ENCODE measurements at places on chromosomes 6 and 20. TPM values are rescaled to one million over a fixed set of nuclear protein-coding genes. Genes with fewer than 3 reads are reported as not detected.

DNA sequence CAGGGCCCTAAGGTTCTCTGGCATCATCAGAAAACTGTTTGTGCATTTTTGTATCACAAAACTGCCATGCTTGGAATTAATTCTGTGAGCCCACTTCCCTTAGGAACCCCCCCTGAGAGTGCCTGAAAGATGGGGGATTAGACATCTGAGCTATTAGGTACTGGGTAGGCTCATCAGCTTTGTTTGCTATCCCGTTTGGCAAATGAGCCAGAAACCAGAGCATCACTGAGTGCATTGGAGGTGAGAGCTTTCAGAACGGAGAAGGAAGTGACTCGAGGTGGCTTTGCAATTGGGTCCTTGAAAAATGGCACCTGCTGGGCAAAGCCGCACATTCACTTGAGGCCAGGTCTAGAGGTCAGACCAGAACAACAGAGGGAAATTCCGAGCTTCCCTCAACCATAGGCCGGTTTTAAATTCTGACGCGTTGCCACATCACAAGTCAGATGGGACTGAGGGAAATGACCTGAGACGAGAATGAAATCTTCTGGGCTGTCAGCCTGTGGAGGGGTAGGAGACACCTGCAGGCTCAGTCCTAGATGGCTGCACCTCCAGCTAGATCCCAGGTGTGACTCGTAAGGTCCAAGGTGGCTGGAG lies 8.4 kb upstream of the GLP1R start:
- H3K27me3 ChIP-seq, result no peaks in the 10 kb centered on the region
- DNase-seq, result no peak
- H3K4me1 ChIP-seq, result no peaks in the 10 kb centered on the region
- no peak overlapping the region for H3K4me3 ChIP-seq

GRCh38 chr6:43454696-43455530 lies 435 bp downstream of the DLK2 start:
- H3K27me3 ChIP-seq, result peaks cover 3% of the 10 kb centered on the region
- H3K36me3 ChIP-seq, result peaks cover 8% of the 10 kb centered on the region
- H3K27ac ChIP-seq, result no peak overlapping the region
- peak; percentile 82 for DNase-seq
- H3K4me3 ChIP-seq, result peak overlapping the region; percentile 49

DNA sequence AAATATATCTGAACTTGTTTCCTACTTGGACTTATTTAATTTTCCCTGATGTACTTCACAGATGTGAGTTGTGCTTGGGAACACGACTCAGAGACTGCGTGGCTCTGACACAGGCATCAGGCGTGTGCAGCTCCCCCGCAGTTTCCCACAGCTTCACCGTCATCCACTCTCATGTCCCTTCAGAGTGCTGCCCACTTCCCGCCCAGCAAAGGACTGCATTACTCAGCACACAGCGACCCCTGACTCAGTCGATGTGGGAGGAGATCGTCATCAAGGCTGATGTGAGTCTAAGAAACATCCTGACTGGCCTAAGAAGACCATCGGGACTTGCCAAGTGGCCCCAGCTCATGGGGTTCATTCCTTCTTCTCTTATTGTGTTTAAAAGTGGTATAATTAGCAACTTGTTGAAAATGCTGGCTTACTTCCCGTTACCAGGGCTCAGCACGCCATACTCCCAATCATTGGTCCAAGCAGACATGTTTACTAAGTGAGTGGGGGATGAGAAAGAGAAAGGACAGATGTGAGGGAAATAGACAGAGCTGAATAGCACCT lies 539.4 kb upstream of the JARID2 start:
- H3K4me1 ChIP-seq, result peaks cover 16% of the 10 kb centered on the region
- no peak overlapping the region for H3K4me3 ChIP-seq

DNA sequence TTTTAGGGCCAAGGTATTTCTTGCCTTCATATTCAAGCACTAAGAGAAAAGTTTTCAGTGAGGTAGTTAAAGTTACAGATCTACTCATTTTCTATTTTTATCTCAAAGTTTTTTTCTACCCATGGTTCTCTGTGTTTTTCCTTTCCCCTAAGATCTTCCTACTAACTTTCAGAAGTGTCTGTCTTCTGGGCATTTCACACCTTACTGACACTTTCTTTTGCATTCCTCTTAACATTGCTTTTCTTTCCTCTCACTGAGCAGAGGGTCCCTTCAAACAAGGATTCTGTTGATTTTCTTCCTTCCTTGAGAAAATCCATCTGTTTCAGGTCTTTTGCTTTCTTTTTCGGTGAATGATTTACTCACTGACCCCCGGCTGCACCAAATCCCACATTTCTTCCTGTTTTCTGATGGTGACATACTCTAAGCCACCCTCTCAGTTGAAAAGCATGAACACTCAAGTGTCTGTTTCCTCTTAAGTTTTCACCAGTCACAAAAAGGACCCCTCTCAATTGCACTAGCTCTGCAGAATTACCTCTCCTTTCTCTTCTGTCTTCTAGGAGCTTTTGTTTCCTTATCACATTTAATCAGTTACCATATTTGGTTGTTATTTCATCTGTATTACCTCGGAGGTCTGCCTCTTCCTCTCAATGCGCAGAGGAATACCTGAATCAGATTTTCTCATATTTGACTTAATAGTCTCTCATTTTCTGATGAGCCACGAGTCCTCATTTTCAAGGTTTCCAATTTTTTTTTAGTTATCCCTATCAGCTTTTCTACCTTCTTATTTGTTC lies 73.5 kb upstream of the RNF217 start:
- no peaks in the 10 kb centered on the region for H3K27me3 ChIP-seq
- H3K36me3 ChIP-seq, result no peaks in the 10 kb centered on the region
- no peak overlapping the region for H3K27ac ChIP-seq

- H3K4me3 ChIP-seq, result no peak overlapping the region
- H3K4me1 ChIP-seq, result no peaks in the 10 kb centered on the region
- no peaks in the 10 kb centered on the region for H3K27me3 ChIP-seq
- H3K36me3 ChIP-seq, result no peaks in the 10 kb centered on the region
- no peak overlapping the region for H3K27ac ChIP-seq
Measured at GRCh38 chr20:59258221-59258621, 42.2 kb upstream of the EDN3 start.

The BMP5 gene
- total RNA-seq, result 1.0 TPM

The MUCL3 gene
- not detected for total RNA-seq

The TFAP2D gene
- not detected for total RNA-seq

The EZR gene
- total RNA-seq, result 55.2 TPM

Measured in fibroblast of lung (primary cell).